Stimulated activated CD8-positive, alpha-beta memory T cell treated with anti-CD3 and anti-CD28 coated beads, Interleukin-4, amount 100 ng/mL, for 48 hours (primary cell): ENCODE measurements at places on chromosomes 2 and 18.

DNA sequence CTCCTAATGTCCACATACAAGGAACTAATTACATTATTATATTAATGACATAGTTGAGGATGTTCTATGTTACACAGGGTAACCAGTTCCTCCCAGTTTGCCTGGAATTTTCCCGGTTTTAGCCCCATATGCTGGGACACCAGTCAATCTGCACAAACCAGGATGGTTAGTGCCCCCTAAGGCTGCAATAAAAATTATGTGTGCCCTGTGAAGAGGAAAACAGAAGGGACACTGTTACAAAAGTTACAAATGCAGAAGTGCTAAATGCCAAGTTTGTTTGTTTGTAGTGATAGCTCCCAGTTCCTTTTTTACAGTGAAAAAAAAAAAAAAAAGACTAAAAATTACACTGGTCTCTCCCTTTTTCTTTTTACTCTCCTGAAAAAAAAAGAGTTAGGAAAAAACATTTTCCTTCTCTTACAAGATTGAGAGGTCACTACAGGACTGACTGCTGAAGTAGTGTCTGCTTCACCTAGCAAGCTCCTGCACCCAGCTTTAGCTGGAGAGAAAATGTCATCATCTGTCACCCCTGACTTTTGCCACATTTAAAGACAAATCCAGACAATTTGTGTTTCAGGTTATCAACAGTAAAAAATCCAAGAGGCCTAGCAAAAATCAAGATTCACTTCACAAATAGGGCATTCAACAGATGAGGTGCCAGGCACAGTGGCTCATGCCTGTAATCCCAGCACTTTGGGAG is 3.2 kb downstream of the ANKRD44 start:
- no peak for DNase-seq

DNA sequence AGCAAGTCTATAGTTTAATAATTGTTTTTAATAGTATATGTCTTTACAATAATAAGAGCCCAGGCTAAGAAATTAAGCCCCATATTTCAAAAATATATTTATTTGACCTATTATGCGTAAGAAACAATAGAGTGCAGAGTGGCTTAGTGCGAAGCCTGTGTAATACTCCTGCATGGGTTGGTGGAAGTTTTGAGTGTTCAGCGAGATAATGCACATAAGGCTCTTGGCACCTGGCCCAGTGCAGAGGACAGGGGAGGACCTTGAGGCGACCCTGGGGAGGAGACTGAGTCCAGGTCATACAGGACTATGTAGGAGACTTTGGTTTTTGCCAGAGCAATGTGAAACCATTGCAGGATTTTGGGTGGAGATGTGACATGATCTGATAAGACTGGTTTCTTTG is 132.4 kb upstream of the ST6GAL2 start:
- DNase-seq: no peak

DNA sequence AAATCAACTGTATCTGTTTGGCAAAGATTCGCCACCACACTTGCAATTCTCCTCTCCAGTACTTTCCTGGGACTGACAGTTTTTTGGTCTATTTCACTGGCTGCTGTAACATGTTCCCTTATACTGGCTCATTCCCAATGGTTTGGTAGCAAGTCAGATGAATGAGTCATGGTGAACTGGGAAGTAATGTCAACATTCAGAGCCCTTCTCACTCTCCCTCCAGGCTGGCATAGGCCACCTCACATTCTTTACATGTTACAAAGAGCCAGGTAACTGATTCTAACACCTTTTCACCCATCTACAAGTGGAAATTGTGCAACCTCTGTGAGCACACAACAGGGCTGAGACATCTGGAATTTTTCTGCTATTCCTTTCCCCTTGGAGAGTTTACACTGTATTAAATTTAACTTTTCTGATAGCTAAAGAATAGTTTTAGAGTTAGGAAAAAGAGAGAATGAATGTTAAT is 111.3 kb upstream of the TLK1 start:
- DNase-seq: no peak

DNA sequence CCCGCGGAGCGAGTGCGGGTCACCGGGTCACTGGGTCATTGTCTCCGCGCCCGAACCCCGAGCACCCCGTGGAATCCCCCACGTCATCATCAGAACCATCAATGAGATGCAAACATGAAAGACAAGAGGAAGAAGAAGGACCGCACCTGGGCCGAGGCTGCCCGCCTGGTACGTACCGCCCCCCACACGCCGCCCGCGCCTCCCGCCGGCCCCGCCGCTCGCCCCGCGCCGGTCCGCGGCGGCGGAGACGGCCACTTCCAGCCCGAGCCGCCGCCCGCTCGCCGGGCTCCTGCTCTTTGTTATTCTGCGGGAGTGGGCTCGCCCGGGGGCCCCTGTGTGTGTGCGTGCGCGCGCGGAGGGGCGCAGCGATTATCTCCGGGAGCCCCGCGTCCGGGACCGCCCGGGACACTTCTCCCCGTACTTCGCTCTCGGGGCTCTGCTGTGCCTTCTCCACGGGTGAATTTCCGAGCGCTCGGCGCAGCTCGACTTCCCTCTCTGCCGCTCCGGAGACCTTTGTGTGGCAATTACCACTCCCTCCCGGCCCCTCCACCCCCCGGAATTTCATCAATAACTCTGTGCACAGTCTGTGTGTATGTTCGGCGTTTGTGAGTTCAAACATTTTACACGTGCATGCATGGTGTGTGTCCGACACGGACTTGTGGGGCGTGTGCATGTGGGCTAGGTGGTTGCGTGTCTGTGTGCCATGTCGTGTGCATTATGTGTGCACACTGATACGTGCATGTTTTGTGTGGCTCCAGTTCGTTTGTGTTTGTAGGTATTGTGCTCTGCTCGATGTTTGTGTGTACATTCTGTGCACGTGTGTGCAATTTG is 714 bp downstream of the ASXL3 start:
- DNase-seq: no peak

DNA sequence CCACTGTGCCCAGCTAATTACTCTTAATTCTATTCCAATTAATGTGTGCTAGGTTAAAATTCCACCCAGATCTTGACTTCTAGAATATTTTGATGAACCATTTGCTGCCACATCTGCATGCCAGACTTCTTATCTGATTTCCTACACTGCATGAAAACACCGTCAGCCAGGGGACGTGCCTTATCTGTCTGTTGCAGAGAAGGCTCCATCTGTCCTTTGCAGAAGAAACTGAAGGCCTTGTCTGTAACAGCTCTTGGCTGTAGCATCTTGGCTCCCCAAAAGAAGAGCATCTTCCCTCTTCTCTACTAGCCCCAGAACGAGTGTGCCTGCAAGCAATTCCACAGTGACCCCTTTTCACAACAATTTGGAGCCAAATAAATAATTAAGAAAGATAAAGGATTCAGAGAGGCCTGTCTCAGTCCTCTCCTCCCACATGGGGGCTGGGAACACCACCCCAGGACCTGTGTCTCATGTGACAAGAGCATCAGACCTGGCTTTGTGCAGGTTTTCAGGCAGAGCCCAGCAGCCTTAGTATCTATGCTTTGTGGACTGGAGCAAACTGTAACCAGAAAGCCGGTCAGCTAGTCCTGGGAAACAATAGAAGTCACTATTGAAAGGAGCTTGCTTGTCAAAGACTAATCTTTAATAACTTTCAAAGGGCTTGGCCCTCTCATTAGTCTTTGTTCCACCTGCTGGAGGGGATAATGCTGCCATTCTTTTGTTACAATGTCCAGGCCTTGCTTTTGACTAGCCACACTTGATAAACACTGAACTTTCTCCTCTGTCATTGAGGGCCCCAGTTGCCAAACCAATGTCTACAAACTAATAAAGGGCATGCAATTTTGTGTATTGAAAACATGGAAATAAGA is 84.0 kb upstream of the NEUROD1 start:
- DNase-seq: no peak

- DNase-seq: no peak
Observed at GRCh38 chr2:54642677-54643430, 80.6 kb upstream of the EML6 start.

DNA sequence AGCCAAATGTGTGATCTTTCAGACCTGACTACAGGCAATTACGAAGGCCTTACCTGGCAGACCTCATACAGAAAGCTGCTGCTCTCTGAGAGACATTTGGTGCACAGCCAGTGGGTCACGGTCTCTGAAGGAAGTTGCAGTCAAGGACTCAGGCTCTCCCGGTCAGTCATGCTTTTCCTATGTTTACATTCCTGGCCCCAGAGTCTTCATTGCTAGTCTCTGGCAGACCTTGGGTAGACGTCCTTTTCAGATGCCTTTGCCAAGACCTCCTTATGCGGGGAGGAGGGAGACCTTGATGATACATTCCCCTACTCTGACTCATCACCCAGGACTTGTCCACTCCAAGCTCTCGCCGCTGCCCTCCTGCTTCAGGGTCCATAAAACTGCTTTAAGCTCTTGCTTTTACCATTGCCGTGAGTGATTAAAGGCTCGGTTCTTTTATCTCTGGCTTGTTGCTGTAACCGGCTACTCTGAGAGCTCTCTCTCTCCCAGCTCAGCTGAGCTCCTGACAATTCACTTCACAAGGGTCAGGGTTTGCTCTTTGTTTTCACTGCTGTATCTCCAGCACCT is 62.0 kb upstream of the SLC35F5 start:
- no peak for DNase-seq

DNA sequence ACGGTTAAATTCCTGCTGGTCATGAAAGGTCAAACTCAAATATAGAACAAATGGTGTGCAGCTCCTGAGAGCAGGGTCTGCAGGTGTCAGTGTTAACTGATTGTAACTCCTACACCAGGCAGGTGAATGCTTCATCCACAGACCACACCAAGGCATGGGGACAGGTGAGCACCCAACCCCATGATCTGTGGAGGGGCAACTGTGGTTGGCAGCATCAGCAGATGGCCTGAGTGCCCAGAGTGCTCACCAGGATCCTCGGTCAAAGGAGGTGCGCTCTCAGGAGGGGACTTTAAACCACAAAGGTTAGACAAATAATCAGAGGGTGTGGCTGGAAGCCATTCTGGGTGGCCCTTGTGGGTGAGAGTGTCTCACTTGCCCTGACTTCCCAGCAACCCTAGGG is 44.5 kb downstream of the PTGR3 start:
- DNase-seq: no peak

DNA sequence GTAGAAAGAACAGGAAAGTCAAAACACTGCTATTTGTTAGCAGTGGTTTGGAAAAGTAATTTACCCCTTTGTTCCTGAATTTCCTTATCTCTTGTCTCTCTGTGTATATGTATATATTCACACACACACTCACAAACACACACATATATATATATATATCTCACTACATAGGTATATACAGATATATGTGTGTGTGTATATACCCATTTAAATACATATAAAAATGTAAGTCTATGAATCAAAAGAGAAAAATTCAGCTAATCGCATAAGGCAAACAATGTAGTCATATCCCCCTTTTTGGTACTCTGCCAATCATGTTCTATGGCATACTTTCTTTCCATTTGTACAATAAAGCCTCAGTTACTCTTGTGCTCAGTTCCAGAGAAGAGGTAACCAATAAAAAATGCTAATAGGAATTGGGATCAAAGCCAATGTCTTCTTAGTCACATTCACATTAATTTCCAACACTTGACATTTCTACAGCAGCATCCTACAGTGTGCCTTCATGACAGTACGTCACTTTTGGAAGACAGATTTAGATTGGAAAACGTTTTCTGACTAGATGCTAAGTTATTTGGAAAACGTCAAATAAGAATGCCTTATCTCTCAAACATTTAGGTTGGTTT is 94.6 kb downstream of the MC4R start:
- DNase-seq: no peak

DNA sequence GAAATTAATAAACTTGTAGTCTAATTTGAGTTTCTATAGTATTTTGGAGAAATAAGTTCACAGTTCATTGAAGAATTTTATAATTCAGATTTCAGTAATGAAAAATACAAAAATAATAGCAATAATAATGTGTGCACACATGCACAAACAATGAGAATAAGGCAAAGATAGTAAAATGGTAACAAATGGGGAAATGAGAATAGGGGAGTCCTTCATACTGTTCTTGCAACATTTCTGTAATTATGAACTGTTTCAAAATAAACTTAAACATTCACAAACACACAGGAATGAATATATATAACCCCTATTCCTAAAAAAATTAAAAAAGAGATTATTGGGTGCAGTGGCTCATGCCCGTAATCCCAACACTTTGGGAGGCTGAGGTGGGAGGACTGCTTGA is 63.9 kb downstream of the SPRED2 start:
- no peak for DNase-seq

DNA sequence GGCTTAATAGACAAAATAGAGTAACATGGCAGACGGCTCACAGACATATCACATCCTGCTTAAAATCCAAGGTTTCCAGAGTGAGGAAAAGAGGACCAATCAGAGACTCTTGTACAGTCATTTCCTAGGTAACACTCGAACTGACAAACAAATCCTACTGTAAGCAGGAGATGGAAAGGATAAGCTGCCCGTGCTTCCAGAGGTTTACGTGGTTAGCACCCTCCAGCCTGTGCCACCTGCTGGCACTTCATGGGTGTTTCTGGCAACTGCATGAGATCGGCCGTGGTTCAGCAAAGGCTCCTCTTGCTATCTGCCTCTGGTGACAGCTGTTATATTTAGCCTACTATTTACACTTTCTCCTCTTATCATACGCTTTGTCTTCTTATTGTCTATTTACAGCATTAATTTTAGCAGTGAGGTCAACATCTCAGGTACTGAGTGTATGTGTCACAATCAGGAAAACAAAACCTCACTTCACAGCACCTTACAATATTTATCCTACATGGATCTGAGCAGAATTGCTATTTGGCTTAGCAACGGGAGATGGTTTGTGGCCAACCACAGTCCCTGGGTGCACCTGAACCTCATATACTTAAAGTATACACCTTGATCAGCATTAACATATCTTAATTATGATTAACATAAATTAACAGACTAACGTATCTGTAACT is 226.9 kb downstream of the TMEM163 start:
- DNase-seq: no peak

GRCh38 chr2:198098918-198099317 is 294.5 kb downstream of the PLCL1 start:
- DNase-seq: no peak

DNA sequence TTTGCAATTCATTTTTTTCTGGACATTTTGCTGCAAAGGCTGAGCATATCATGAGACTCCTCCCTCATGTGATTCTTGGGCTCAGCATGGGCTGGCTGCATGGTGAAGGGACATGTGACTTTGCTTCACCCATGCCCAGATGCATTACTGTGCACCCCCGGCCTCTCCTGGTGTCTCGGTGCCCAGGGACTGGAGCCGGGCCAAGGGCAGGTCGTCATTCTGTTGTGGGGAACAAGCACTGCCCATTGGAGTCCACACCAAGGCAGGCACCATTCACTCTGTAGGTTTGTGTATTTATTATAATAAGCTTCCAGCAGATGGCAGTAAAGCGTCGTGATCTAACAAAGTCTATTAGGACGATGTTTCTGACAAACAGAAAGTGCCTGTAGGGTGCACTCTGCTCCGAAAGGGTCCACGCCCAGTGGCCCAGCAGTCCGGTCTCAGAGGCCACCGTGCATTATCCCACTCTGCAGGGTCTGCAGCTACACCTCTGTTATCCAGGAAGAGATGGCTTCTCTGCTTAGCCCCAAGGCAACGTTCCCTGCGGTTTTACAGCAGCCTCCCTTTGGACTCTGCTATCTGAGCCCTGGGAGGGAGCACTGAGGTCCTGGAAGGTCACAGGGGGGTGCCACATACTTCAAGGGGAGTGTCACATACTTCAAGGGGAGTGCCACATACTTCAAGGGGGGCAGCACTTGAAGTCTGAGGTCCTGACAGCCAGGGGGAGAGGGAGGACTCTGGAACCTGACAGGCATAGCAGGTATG is 219.6 kb downstream of the TSN start:
- DNase-seq: peak; percentile 44

GRCh38 chr2:129252781-129253460 is 726.5 kb upstream of the RAB6C start:
- DNase-seq: no peak
